ENCODE measurements at places on chromosomes 2 and 18. TPM values are rescaled to one million over a fixed set of nuclear protein-coding genes. Genes with fewer than 3 reads are reported as not detected.

DNA sequence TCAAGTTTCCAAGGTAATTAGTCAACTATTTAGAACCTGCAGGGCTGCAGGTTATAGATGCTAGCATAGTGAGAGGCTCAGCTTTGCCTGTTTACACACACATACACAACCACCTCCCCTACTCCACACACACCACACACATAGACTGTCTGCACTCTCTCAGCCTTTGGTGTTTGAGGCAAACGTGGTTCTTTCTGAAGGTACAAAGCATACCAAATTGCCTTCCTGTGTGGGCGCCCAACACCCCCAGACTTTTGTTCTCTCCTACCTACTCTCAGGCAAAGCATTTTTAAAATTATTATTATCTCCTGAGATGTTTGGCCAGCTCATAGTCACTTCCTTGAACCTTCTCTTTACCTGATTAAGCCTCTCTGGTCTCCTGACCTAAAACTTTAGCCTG is 44.9 kb downstream of the MYO3B start:
- DNase-seq, result no peak

GRCh38 chr18:59484131-59484530 is 125.1 kb upstream of the LMAN1 start:
- no peak for DNase-seq

Gene ANKRD36
- total RNA-seq, result 40.2 TPM

DNA sequence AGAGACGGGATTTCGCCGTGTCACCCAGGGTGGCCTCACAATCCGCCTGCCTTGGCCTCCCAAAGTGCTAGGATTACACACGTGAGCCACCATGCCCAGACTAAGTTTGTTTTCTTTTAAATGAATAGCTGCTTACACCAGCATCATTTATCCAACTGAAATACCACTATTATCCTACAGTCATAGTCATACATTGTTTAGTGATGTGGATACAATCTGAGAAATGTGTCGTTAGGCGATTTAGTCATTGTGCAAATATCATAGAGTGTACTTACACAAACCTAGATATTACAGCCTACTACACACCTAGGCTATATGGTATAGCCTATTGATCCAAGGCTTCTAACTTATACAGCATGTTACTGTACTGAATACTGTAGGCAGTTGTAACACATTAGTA is 10.3 kb downstream of the ZC3H15 start:
- DNase-seq, result no peak

Gene KCNG2
- total RNA-seq, result 0.99 TPM

GRCh38 chr2:222261504-222261903 is 37.3 kb downstream of the PAX3 start:
- DNase-seq, result no peak

- DNase-seq, result no peak
These were observed 416.0 kb upstream of the HS6ST1 start for GRCh38 chr2:128734521-128735295.

GRCh38 chr2:238256594-238257104 is 16.8 kb upstream of the HES6 start:
- DNase-seq, result peak; percentile 96

DNA sequence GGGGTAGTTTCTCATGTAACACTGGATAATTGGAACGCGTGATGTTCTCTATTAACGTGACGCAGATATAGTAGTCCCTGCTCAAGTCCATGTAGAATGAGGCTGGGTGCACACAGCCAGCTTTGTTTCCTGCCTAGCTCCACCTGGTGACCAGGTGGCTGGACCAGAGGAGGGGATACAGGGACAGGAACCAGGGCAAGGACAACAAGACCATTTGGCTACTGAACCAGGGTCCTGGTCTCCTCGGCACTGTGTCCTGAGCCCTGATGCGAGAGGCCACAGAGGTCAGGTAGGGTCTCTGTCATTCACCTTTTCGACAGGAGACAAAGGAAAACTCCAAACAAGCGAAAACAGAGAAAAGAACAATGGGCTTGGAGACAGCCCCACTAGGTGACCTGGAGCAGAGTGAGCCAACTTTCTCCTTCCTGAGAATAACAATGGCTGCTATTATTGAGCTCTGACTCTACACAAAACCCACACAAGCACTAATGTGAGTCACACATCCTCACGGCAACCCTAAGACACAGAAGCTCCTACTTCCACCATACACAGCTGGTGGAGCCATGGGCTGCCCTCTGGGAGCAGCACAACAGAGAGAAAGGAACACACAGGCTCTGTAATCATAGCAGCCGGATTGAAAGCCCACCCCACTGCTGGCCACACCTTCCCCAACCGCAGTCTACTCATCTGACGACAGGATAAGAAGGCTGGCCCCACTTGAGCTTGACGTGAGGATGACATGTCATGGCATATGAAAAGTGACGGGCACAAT is 67.3 kb upstream of the TEX51 start:
- DNase-seq, result no peak

Gene REG3A
- not detected for total RNA-seq

DNA sequence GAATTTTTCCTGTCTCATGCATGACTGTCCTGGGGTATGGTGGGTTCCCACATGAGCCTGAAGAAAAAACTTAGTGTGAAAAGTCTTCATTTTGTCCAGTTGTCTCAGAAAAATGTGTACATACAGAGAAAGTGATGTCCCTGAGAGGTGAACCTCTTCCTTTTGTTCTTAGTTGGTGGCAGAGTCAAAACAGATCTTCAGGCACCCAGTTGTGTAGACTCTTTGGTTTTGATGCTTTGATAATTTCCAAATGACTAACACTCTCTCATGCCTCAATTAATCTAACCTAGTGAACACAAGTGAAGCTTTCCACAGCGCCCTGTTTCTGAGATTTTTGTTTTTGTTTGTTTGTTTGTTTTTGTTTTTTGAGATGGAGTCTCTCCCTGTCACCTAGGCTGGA is 273.5 kb downstream of the PIK3C3 start:
- DNase-seq, result no peak

DNA sequence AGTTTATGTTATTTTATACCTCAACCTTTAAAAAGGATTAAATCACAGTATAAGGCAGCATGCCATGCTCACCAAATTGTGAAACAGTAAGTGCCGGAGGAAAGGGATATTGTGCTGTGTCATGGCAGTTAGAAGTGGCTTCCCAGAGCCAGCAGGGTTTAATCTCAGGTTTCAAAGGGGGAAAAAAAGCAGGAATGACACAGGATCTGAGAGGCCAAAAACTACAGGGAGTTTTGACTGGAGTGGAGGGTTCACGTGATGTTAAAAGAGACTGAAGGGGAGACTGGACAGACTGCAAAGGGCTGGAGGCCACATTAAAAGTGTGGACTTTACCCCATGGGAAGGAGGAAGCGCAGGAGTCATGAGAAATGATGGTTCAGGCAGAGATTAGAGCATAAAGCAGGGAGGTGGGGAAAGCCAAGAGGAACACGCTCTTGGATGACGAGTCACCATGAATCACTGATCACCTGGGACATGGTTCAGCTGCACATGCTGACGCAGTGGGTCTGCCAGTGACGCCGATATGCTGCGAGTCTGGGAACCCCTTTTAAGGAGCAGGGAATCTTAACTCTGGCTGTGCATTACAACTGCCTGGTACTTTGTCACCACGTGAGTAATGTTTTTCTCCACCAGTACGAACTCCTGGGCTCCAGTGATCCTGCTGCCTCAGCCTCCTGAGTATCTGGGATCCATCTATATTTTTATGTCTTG is 6.1 kb downstream of the CHMP1B start:
- DNase-seq, result peak; percentile 73

DNA sequence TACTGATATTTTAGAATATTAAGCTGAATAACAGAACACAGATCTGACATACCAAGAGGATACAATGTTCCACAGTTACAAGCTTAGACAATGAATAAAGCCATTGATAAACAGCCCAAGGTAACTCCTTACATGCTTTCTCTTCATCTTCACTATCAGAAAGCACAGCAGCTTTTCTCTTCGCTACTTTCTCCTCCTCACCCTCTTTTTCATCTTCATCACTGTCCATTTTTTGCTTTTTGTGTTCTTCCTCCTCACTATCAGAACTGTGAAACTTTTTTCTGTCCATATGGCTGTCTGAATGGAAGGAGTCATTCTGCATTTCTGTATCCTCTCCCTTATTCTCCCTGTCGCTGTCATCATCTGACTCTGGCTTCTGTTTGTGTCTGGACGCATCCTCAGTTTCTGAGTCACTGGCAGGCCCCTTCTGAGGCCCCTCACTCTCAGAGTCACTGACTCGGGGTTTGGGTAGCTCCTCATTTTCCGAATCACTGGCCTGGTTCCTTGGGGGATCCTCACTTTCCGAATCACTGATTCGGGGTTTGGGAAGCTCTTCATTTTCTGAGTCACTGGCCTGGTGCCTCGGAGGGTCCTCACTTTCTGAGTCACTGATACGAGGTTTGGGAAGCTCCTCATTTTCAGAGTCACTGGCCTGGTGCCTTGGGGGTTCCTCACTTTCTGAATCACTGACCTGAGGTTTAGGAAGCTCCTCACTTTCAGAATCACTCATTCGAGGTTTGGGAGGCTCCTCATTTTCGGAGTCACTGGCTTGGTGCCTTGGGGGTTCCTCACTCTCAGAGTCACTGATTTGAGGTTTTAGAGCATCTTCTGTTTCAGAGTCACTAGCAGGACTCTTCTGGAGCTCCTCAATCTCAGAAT is 21.5 kb downstream of the IWS1 start:
- DNase-seq, result no peak

All from neural progenitor cell (in vitro differentiated cells).